DND-41 (cell line): ENCODE measurements at places on chromosomes 16 and 17.

- peaks cover 10% of the 10 kb centered on the region for H3K27me3 ChIP-seq
- H3K36me3 ChIP-seq: no peaks in the 10 kb centered on the region
- H3K4me1 ChIP-seq: no peaks in the 10 kb centered on the region
- no peak overlapping the region for H3K27ac ChIP-seq
- H3K4me3 ChIP-seq: no peak overlapping the region
- no peak for DNase-seq
These were observed 1.5 kb upstream of the KIF19 start for GRCh38 chr17:74324521-74324920.

GRCh38 chr16:17563323-17564091, 92.7 kb upstream of the XYLT1 start:
- H3K4me3 ChIP-seq: no peak overlapping the region
- no peaks in the 10 kb centered on the region for H3K36me3 ChIP-seq
- H3K4me1 ChIP-seq: no peaks in the 10 kb centered on the region
- DNase-seq: no peak

GRCh38 chr17:73305845-73306836, 5.7 kb downstream of the CDC42EP4 start:
- H3K27me3 ChIP-seq: peaks cover 17% of the 10 kb centered on the region
- no peak for DNase-seq
- no peaks in the 10 kb centered on the region for H3K36me3 ChIP-seq
- H3K4me3 ChIP-seq: no peak overlapping the region

DNA sequence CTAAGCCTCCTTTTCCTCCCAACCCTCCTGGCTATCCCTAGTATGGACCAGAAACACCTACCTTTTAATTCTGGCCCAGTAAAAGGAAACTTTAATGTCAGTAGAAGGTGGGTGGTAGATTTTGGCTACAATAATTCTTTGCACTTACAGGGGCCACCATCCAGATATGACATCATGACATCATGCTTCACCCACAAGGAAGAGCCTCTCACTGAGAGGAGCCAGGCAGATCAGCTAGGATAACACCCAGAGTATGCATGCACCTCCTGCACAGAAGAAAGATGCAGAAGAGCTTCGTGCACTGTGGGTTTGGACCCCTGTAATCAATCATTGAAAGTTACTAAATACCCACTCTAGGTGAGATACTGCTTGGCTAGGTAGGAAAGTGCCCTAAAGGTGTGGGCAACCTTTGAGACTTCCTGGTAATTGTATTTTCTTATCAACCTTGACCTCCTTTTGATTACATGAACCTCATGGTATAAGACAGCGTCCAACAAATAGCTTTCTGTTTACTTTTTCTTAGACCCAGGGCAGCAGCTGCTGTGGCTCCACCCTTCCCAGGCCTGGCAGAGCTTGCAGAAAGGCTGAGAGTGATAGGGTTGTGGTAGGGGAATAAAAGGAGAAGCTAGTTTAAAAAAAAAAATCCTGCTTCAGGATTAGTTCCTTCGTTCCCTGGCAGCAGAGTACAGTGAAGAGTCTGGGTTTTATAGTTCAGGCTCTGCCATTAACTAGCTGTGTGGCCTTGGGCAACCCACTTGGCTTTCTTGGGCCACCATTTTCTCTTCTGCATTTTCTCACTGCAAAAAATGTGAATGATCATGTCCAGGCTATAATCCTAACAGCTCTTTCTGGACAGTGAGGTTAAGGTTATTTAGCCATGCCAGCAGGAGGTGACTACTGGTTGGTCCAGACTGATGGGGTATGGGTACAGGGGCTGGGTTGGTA, 6.2 kb downstream of the MAP3K14 start:
- no peaks in the 10 kb centered on the region for H3K27me3 ChIP-seq
- H3K27ac ChIP-seq: peak overlapping the region; percentile 81
- no peak for DNase-seq
- peaks cover 47% of the 10 kb centered on the region for H3K4me1 ChIP-seq
- peaks cover 27% of the 10 kb centered on the region for H3K36me3 ChIP-seq

DNA sequence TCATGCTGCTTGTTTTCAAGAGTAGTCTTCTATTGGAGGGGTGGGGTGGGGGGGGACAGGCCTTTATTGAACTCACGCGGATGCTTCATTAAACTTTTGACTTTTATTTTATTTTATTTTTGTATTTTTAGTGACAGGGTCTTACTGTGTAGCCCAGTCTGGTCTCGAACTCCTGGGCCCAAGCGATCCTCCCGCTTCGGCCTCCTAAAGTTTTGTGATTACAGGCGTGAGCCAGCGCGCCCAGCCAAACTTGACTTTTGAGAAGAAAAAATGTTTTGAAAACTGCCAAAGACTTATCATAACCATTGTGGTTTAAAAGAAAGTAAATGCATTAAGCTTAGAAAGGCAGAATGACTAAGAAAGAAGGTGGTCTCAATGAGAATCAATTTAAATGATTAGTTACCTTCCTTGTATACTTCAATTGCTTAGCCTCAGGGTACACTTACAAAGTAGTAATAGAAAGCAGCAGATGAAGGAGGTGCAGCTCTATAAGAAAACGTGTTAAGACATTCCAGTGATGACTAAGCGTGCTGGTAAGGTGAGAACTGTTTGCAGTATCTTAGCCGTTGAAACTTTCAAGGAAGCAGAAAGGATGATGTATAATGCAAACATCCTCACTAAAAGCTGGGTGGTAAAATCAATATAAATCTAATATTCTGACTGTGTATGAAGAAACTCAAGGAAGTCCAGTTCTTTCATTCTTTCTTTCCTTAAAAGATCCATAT, 1.2 kb downstream of the AP2B1 start:
- H3K36me3 ChIP-seq: peaks cover 3% of the 10 kb centered on the region; the same call in 1 of the 2 replicates
- peaks cover 35% of the 10 kb centered on the region for H3K4me1 ChIP-seq
- H3K4me3 ChIP-seq: peak overlapping the region; percentile 94
- H3K27ac ChIP-seq: peak overlapping the region; percentile 33; the same call in 1 of the 2 replicates
- DNase-seq: no peak

GRCh38 chr17:75114552-75115314, 5.0 kb downstream of the ARMC7 start:
- H3K4me3 ChIP-seq: peak overlapping the region; percentile 67
- H3K4me1 ChIP-seq: peaks cover 39% of the 10 kb centered on the region
- no peak for DNase-seq
- H3K27ac ChIP-seq: peak overlapping the region; percentile 90

DNA sequence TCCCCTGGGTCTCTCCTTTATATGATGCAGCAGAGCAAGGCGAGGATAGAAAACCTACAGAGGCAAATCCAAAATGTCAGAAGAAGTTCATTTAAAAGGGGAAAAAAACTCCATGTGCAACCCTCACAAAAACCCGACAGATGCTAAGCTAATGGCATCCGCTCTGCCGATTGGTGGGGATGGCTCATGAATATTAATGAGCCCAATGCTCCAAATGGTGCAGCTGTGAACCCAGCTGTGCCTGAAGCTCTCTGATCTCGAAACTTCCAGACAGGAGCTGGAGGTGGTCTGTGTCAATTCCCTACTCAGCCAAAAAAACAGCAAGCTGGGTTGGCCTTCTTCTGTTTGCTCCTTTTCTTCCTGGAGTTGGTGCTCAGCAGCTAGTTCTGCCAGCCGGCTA, 15.5 kb downstream of the SNX11 start:
- H3K4me1 ChIP-seq: no peaks in the 10 kb centered on the region
- no peak overlapping the region for H3K4me3 ChIP-seq
- H3K27ac ChIP-seq: no peak overlapping the region
- no peaks in the 10 kb centered on the region for H3K27me3 ChIP-seq

DNA sequence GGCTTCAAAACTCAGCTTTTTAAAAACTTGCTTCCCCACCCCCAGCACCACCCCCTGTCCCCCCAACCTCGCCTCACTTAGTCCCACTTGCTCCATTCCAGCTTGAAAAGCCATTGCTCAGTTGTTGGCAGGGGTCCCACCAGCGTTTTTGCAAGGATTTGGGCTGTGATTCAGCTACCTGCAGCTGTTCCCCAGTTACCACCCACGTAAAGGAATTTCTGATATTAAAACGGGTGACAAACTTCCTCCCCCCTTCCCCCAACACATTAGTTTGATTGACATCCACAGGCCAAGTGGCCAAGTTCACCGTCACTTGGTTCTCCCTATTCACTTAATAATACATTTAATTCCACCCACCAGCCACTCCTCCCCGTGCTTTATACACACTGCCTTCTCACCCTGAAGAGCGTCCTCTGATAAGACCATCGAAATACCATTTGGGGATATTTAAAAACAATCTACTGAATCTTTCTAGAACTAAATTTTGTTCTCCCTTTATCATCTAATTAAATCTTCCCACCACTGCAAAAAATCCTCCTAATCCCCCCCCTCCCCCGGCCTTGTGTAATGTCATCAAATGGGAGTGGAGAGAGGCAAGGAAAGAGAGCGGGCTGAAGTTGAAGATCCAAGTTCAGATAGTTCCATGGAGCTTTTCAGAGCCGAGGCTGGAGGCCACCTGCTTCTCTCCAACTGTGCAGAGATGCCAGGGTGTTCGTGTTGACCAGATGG, 55.1 kb downstream of the SOX9 start:
- no peaks in the 10 kb centered on the region for H3K4me1 ChIP-seq
- H3K4me3 ChIP-seq: no peak overlapping the region
- peaks cover 7% of the 10 kb centered on the region for H3K27me3 ChIP-seq
- no peak for DNase-seq

DNA sequence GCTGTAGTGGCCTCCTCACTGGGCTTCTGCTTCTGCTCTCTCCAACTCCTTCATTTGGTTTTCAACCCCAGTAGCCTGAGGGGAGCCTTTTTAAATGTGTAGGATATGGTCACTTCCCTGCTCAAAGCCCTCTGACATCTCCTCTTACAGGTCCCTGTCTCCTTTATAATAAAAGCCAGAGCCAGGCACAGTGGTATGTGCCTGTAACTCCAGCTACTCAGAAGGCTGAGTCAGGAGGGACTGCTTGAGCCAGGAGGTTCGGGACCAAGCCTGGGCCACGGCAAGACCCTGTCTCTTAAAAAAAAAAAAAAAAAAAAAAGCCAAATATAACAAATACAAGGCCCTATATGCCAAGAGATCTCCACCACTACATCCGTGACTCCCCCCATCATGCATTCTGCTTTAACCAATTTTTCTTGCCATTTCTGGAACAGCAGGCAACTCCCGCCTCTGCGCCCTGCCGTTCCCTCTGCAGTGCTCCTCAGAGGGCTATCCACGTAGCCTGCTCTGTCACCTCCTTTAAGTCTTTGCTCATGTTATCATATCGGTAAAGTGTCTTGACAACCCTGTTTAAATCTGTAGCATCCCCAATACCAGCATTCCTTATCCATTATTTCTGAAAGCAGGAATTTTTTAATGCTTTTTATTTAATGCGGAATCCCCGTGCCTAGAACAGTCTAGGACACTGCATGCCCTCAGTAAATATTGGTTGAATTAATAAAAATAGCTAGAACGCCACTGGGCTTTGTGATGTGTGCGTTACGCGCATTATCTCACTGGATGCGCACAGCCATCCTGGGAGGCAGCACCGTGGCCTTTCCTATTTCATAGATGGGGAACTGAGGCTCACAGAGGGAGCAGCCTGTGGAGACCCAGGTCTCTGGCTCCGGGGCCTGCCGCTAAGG, 9.5 kb downstream of the ZNF771 start:
- peak overlapping the region; percentile 70 for H3K4me3 ChIP-seq
- H3K36me3 ChIP-seq: peaks cover 48% of the 10 kb centered on the region
- no peak for DNase-seq

- no peaks in the 10 kb centered on the region for H3K36me3 ChIP-seq
- H3K27ac ChIP-seq: no peak overlapping the region
- H3K27me3 ChIP-seq: peaks cover 21% of the 10 kb centered on the region
- H3K4me1 ChIP-seq: no peaks in the 10 kb centered on the region
These were observed 9.5 kb downstream of the DLX4 start for GRCh38 chr17:49978501-49978900.

DNA sequence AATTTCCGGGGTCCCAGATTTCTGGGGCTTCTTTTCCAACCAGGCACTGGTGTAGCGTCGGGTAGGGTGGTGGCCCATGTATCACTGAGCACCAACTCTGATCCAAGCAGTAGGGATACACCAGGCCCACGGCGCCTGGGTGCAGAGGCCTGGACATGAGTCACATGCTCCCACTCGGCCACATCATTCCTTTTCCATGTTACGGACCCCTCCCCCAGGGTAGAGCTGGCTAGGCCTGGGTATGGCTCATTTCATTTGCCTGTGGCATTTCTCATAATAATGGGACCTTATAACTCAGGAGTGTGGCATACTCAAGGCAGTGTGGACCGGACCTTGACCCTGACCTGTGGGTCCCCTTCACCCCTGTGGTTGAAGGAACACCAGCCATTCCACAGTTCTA, 18.0 kb upstream of the NDRG4 start:
- no peak overlapping the region for H3K4me3 ChIP-seq
- no peaks in the 10 kb centered on the region for H3K4me1 ChIP-seq
- H3K27me3 ChIP-seq: no peaks in the 10 kb centered on the region
- H3K27ac ChIP-seq: no peak overlapping the region
- DNase-seq: no peak
- H3K36me3 ChIP-seq: no peaks in the 10 kb centered on the region

DNA sequence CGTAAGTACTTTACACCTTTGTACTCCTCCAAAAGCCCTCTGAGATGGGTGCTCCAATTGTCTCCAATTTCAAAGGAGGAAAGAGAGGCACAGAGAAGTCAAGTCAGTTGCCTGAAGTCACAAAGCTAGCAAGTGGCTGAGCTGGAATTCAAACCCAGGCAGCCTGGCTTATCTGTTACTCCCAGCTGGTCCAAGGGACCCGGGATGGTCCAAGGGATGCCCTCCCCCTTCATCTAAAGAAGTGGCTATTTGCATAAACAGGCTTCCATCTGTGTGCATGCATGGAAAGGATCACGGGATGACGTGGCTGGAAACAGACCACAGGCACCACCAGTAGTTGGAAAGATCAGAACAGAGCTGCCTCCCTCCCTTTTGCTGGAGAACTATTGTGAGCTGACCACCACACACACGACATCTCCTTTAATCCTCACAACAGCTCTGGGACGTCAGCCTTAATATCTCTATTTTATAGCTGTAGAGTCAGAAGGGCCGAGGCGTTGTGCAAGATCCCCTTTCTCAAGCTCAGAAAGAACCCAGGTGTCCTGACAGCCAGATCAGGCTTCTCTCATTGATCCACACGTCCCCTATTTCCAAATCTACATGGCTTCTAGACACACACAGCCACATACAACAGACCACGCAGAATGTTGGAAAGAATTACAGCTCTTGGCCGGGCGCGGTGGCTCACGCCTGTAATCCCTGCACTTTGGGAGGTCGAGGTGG, 10.9 kb upstream of the COL1A1 start:
- no peak for DNase-seq
- H3K36me3 ChIP-seq: no peaks in the 10 kb centered on the region

- no peak overlapping the region for H3K27ac ChIP-seq
- H3K4me3 ChIP-seq: no peak overlapping the region
- H3K36me3 ChIP-seq: no peaks in the 10 kb centered on the region
These were observed 114.1 kb downstream of the PITPNC1 start for GRCh38 chr17:67491009-67491680.

DNA sequence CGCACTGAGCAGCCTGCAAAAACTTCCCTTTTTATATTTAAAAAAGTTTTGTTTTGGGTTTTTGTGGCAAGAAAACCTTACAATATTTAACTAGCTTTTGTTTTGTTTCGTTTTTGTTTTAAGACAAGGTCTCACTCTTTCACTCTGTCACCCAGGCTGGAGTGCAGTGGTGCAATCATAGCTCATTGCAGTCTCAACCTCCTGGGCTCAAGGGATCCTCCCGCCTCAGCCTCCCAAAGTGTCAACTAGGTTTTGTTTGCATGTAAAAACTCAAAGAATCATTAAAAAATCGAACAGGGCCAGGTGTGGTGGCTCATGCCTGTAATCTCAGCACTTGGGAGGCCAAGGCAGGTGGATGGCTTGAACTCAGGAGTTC, 77.9 kb upstream of the FA2H start:
- H3K36me3 ChIP-seq: no peaks in the 10 kb centered on the region
- H3K4me3 ChIP-seq: no peak overlapping the region
- no peak for DNase-seq
- H3K27ac ChIP-seq: no peak overlapping the region
- no peaks in the 10 kb centered on the region for H3K4me1 ChIP-seq
